NCI-H1436 (cell line): ENCODE measurements at places on chromosomes 7 and 10.
A peak's percentile ranks its signal among the peaks of the same experiment; 100 is the strongest.

GRCh38 chr7:1302936-1303335 lies 70.3 kb downstream of the UNCX start:
- no peak for DNase-seq

- no peak for DNase-seq
Measured at GRCh38 chr7:135905355-135905754, 71.8 kb downstream of the MTPN start.

GRCh38 chr10:1214882-1215540 lies 158.8 kb downstream of the WDR37 start:
- no peak for DNase-seq

DNA sequence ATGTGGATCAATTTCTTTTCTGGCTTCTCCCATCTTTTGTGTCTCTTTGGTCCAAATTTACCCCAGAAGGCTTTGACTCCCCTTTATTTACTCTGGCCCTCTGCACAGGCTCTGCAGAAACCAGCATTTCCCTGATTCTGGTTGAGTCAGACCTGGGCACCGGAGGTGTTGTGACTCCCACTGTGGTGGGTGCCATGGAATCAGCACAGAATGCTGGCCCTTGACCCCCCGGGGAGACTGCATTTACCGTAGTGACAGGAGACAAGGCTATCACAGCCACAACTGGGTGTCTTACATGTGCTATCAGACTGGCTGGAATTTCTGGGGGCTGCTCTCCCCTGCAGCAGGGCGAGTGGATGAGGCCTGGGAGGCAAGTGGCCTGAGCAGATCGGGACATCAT lies 37.6 kb downstream of the PLXDC2 start:
- DNase-seq: no peak

GRCh38 chr10:49351669-49352068 lies 44.2 kb downstream of the DRGX start:
- DNase-seq: no peak

- DNase-seq: peak; percentile 6
Measured at GRCh38 chr7:157795199-157795598, 458.4 kb downstream of the DNAJB6 start.

GRCh38 chr7:107179326-107180164 lies 10.7 kb downstream of the HBP1 start:
- DNase-seq: no peak

DNA sequence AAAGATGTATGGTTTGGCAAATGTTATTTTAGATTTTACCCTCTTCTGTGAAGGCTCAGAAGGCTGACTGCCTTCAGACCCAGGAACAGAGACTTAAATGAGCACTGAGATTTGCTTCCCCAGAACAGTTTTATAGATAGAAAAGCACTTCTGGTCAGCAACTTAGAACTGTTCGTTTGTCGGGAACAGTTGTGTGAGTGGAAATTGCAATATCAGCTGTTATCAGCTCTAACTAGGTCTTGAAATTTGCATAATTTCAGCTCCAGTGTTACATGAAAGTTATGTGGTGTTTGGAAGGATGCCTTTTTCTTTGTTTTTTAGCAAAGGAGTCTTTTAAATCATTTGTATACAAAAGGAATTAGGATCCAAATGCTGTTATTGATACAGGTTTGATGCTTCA lies 83.8 kb upstream of the MXI1 start:
- no peak for DNase-seq

DNA sequence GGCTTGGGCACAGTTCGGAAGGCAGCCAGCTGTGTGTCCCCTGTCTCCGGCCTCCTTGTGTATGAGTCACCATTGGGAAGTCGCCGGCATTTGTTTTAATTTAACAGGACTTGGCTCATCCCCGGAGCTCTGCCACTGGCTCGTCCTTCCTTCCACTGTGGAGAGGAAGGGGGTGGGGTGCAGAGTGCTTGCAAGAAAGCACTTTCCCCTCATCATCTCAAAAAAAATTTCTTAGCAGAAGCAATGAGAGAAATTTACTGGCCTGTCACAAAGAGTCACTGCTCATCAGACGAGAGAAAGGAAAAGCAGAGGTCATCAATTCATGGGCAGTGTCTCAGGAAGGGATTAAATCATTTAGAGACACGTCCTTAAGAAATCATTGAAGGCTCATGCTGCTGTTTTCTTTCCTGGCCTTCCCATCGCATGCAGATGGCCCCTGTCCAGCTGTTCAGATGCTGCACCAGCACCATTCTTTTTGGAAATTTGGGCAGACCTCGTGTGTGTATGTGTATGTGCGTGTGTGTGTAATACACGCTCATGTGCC lies 93.3 kb downstream of the BMS1 start:
- DNase-seq: no peak

GRCh38 chr10:24214762-24215161 lies 5.8 kb downstream of the KIAA1217 start:
- DNase-seq: no peak

- DNase-seq: no peak
Measured at GRCh38 chr10:109744020-109744419, 179.3 kb downstream of the XPNPEP1 start.

DNA sequence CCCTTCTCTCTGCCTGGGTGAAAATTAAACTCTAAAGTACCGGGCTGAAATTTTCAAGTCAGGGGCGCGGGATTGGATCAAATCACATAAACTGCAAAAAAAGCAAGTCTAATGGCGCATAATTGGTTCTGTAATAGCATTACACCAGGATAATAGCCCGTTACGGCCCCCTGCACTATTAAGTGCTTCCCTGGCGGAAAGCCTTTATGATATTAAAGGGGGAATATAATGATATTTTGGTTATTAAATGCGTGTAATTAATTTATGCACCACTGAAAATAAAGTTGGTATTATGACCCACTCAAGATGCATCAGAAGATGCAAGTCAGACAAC lies 744 bp upstream of the DRGX start:
- DNase-seq: no peak

GRCh38 chr7:150357771-150358427 lies 10.7 kb upstream of the REPIN1 start:
- no peak for DNase-seq

GRCh38 chr10:59687657-59688056 lies 22.0 kb downstream of the SLC16A9 start:
- DNase-seq: no peak

GRCh38 chr10:30607814-30608213 lies 21.7 kb downstream of the LYZL2 start:
- no peak for DNase-seq

GRCh38 chr7:112025556-112025955 lies 180.6 kb downstream of the DOCK4 start:
- DNase-seq: no peak

GRCh38 chr7:35792472-35792871 lies 8.4 kb upstream of the SEPTIN7 start:
- DNase-seq: no peak

GRCh38 chr7:71320916-71321315 lies 189.0 kb downstream of the GALNT17 start:
- no peak for DNase-seq

DNA sequence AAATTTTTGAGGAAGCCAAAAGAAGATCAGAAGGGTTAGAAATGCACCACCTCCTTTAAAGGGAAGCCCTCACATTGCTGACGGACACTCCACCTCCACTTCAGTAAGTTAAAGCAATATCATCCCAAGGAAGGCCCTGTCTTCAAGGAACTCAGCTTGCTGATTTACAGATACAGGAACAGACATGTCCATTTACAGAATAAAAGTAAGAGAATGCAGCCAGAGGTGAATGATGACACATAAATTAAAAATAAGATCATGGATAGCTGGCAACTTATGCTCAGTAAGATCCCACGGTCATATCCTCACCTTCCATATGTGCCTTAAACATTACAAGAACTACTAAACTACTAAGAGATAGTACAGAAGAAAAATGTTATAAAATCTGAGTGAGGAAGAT lies 20.4 kb downstream of the GRB10 start:
- DNase-seq: no peak
